ENCODE measurements at places on chromosomes 1 and 21.
A peak's percentile ranks its signal among the peaks of the same experiment; 100 is the strongest.

- DNase-seq = peak; percentile 43
Measured at GRCh38 chr1:109901524-109902145, 9.0 kb upstream of the CSF1 start.

DNA sequence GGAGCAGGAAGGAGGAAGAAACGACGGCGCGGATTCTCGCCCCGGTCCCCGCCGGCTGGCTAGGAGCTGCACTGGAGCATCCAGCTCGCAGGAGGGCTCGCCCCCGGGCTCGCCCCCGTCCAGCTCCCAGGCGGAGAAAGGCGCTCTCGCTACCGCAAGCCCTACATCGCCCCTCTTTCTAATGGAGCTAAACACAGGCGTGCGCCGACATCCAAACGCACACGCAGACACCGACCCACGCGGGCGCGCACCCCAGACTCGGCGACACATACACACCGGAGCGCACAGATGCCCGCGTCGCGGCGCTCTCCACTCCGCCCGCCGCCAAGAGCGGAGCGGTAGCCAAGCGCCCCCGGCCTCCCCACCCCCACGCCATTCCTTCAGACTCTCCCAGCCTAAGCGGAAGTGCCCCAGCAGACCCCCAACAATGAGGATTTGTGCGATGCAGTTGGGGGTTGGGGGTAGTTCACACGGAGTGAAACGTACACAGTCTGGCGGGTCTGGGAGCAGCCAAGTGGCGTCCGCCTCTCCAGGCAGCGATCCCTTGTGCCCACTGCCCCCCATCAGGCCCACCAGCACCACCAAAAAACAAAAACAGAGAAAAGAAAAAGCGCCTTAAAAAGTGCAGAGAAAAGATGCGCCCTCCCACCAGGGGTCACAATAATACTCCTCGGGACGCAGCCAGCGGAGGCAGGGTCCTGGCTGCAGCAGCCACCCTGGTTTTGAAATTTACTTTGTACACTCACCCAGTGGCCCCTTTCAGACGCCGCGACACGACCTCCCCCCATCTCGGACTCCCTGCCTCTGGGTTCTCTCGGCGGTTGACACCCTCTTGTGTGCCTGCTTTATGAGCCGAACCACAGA lies 1.4 kb downstream of the DAB1 start:
- DNase-seq = no peak

DNA sequence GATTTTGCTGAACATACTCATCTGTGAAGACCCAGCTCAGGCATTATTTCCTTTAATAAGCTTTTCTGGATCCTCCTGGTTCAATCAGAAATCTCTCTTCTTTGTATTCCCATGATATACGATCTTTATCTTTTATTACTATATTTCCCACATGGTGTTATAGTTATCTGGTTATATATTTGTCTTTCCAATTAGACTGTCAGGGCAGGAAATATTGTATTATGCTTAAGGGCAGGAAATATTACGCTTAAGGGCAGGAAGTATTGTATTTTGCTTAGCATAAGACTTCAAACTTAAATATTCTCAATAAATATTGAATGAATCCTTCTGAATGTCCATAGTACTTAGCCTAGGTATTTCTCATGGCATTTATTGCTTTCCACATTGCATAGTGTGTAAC lies 122.2 kb downstream of the COQ8A start:
- DNase-seq = no peak

- DNase-seq = no peak
Measured at GRCh38 chr1:37258068-37258467, 216.3 kb upstream of the ZC3H12A start.

- no peak for DNase-seq
Measured at GRCh38 chr1:172090511-172090817, 249.2 kb downstream of the DNM3 start.

DNA sequence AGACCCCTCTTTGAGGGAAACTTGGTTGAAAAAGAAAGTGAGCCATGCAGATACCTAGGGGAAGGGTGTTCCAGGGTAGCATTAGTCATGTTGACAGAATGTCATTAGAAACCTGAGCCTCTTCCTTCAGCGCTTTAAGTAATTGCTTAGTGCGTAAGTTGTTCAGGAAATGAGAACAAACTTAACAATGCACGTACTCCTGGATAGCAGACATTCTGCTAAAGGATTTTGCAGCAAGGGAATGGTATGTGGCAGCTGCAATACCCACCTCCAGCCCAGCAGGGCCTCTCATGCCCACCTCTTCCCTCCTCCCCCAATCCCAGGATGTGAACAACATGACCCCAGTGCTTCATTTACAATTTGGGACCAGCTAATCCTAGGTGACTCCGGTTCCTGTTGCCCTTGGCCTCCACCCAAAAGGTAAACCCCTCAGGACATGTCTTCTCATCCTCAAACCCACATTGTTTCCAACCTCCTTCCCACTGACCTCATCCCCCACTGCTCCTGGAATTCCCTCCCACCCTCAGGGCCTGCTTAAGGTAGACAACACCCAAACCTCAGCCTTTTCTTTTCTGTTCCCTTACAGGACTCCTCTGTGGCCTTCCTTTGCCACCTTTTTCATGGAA lies 98.0 kb upstream of the BCAR3 start:
- no peak for DNase-seq

- no peak for DNase-seq
Measured at GRCh38 chr21:26800001-26800400, 45.2 kb downstream of the ADAMTS1 start.

DNA sequence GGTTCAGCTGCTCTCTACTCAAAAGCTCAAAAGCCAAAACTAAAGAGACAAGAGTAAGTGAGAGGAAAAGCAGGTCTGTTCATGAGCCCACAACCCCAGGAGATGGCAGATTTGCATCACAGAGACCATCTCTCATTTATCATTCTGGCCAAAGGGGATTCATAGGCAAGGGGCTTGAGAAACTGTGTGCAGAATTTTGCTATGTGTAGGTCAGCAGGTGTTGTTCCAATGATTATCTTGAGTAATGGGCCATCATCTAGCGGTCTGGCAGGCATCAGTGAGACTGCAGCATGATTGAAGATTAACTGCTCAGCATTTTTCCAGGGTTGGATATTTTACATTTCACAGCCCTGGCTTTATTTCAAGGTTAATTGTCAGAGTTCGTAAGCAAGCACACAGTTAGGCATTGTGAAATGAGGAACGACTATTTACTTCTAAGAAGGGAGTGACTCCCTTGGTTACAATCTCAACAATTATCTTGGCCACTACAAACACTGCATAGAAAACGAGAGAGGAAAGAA lies 1204.6 kb upstream of the TMPRSS15 start:
- DNase-seq = no peak

DNA sequence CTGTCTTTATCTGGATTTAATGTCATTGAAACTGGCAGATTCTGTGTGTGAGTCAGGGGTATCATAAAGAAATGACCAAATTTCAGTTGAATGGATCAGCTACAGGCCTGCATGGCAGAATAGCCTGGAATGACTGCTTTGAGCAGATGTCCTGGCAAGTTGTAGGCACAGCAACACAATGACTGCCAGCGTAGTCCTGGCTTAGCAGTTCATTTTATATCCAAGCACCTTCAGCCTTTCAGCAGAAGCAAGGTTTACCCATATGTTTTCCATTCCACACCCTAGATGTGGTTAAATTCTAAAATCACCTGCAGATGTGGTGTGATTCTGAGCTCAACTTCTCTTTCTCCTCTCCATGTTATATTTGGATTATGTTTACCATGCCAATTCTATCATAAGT lies 22.3 kb upstream of the PTGFR start:
- no peak for DNase-seq

- no peak for DNase-seq
Measured at GRCh38 chr1:86084998-86085397, 71.6 kb downstream of the COL24A1 start.

- DNase-seq = no peak
Measured at GRCh38 chr1:152502496-152503180, 8.0 kb upstream of the LCE5A start.

- no peak for DNase-seq
Measured at GRCh38 chr1:110556471-110556807, 37.5 kb upstream of the KCNA10 start.
